ENCODE measurements at places on chromosomes 1 and 21. TPM values are rescaled to one million over a fixed set of nuclear protein-coding genes. Genes with fewer than 3 reads are reported as not detected.

- H3K27me3 ChIP-seq = no peaks in the 10 kb centered on the region
- H3K4me3 ChIP-seq = no peak overlapping the region
- no peak overlapping the region for H3K27ac ChIP-seq
- H3K4me1 ChIP-seq = no peaks in the 10 kb centered on the region
- DNase-seq = no peak
Measured at GRCh38 chr1:98205291-98206017, 284.6 kb upstream of the DPYD start.

DNA sequence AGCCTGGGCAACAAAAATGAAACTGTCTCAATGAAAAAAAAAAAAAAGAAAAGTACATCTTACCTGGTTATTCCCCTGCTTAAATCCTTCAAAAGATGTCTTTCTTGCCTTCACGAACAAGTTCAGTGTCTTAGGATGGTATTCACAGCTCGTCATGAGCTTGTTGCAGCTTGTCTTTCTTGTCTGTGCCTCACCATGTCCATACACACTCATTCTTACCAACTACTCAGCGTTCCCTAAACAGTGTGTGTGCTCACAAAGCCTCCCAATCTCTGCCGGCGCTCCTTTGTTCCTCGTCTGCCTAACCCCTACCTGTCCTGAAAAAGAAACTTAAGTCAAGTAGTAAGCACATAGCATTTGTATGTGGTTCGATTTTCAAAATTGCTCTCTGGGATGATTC is 31.1 kb downstream of the UBE4B start:
- H3K27me3 ChIP-seq = no peaks in the 10 kb centered on the region
- peaks cover 10% of the 10 kb centered on the region for H3K36me3 ChIP-seq
- peaks cover 25% of the 10 kb centered on the region for H3K4me1 ChIP-seq
- no peak overlapping the region for H3K4me3 ChIP-seq
- H3K27ac ChIP-seq = no peak overlapping the region

DNA sequence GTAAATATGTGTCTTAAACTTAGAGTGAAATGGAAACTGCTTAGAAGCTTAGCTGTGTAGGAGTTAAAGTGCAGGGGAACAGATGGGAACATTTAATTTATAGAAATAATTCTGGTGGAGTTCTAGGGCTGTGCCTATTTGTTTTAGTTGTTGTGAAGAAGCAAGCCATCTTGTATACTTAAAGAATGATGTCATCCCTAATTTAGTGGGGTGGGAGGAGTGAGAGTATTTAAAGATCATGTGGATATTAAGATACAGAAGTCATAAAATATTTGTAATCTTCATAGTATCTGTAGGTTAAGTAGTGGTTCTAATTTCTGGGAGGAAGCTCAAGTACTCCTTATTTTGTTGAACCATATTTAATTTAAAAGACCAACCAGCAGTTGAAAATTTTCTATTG is 41.5 kb downstream of the BACH1 start:
- H3K4me3 ChIP-seq = no peak overlapping the region
- no peak overlapping the region for H3K27ac ChIP-seq
- DNase-seq = no peak
- H3K36me3 ChIP-seq = peaks cover 25% of the 10 kb centered on the region
- H3K27me3 ChIP-seq = no peaks in the 10 kb centered on the region

DNA sequence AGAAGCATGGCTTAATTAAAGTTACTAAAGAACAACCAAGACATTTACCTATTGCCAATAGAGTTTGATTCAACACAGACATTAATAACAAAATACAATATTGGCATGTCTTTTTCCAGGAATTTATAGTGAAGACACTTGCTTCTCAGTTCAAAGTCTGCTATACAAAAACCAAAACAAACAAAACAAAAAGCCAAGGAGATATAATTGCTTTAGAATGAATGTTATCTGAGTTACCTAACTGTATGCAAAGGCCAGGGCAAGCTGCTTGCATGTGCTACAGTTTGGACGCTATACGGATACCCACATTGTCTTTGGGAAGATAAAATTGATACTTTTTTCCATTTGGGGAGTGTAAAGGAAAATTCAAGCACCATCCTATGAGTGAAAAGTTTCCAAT is 13.6 kb downstream of the FMO5 start:
- peaks cover 5% of the 10 kb centered on the region for H3K36me3 ChIP-seq
- H3K27me3 ChIP-seq = no peaks in the 10 kb centered on the region
- no peak for DNase-seq
- H3K4me1 ChIP-seq = peaks cover 38% of the 10 kb centered on the region

- no peak for DNase-seq
- H3K36me3 ChIP-seq = no peaks in the 10 kb centered on the region
- no peaks in the 10 kb centered on the region for H3K4me1 ChIP-seq
- H3K4me3 ChIP-seq = no peak overlapping the region
- no peak overlapping the region for H3K27ac ChIP-seq
Measured at GRCh38 chr1:164310166-164310565, 248.8 kb upstream of the PBX1 start.

DNA sequence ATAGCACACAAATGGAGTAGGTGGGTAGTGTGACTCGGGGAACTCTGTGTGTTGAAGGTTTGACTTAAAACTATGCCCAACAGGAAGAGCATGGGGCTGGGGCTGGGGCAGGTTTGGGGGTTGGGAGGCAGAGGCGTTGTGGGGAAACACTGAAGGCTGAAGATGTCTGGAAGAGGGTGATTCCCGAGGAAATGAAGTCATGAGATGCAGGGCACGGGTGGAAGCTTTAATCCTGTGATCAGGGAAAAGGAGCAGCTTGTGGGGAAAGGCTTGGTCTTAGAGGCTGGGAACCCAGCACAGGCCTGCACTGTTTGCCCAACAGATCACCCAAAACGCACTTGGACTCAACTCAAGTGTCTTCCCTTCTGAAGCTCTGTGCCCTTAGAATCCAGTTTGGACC is 26.6 kb upstream of the CTBS start:
- peaks cover 2% of the 10 kb centered on the region for H3K27me3 ChIP-seq
- DNase-seq = no peak
- H3K4me3 ChIP-seq = no peak overlapping the region
- H3K36me3 ChIP-seq = peaks cover 26% of the 10 kb centered on the region
- no peak overlapping the region for H3K27ac ChIP-seq

The ASCL5 gene
- polyA plus RNA-seq = not detected

- peaks cover 1% of the 10 kb centered on the region for H3K4me1 ChIP-seq
- no peak for DNase-seq
- no peak overlapping the region for H3K4me3 ChIP-seq
- no peaks in the 10 kb centered on the region for H3K36me3 ChIP-seq
- no peak overlapping the region for H3K27ac ChIP-seq
Measured at GRCh38 chr21:17427831-17428483, 84.9 kb upstream of the CXADR start.

The PAQR7 gene
- polyA plus RNA-seq = 0.15 TPM

The NES gene
- not detected for polyA plus RNA-seq

DNA sequence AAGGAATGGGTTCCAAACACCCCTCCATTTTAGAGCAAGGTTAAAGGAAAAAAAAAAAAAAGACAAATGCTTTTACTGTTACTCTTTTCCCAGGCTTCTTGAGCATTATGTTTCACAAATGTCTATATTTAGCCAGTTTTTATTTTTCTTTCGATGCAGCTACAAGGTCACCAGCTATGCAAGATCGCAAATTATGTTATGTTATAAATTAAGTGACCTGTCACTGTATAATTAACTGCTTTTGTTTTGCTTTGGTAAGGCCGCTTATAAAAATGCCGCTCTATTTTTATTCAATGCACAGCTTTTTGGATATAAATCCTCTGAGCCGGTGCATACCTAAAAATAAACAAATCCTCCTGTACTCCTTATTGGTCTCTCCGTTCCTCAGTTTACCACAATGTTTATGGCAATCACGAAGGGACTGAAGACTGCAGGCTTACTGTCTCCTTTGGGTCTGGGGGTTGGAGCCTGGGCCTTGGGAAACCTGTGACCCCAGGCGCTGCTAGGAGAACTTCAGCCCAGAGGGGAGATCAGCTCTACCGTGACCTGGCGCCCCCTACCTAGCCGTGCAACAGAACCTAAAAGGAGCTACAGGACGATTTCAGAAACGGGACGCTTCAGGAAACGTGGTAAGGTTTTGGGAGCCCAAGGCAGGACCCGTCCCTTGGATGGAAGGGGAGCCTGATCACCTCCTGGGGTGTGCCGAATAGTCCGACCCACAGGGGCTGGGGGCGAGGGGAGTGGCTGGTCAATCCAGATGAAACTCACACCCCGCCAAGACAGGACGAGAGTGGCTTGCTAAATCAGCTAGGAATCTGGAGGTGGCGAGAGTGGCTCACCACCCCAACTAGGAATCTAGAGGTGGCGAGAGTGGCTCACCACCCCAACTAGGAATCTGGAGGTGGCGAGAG is 101.2 kb upstream of the CD55 start:
- no peak for DNase-seq
- no peak overlapping the region for H3K4me3 ChIP-seq
- H3K27me3 ChIP-seq = no peaks in the 10 kb centered on the region
- H3K27ac ChIP-seq = no peak overlapping the region
- H3K4me1 ChIP-seq = peaks cover 32% of the 10 kb centered on the region
- no peaks in the 10 kb centered on the region for H3K36me3 ChIP-seq

GRCh38 chr21:8988696-8989095 is 1532.7 kb upstream of the TPTE start:
- H3K36me3 ChIP-seq = peaks cover 5% of the 10 kb centered on the region
- H3K4me1 ChIP-seq = no peaks in the 10 kb centered on the region
- peaks cover 24% of the 10 kb centered on the region for H3K27me3 ChIP-seq
- peak overlapping the region; percentile 14 for H3K4me3 ChIP-seq

The KRTAP10-12 gene
- polyA plus RNA-seq = not detected

The WDR64 gene
- polyA plus RNA-seq = 0.41 TPM

GRCh38 chr1:53316766-53317581 is 10.9 kb downstream of the LRP8 start:
- no peak overlapping the region for H3K27ac ChIP-seq
- peaks cover 28% of the 10 kb centered on the region for H3K4me1 ChIP-seq
- H3K36me3 ChIP-seq = no peaks in the 10 kb centered on the region
- no peak overlapping the region for H3K4me3 ChIP-seq
- no peak for DNase-seq

DNA sequence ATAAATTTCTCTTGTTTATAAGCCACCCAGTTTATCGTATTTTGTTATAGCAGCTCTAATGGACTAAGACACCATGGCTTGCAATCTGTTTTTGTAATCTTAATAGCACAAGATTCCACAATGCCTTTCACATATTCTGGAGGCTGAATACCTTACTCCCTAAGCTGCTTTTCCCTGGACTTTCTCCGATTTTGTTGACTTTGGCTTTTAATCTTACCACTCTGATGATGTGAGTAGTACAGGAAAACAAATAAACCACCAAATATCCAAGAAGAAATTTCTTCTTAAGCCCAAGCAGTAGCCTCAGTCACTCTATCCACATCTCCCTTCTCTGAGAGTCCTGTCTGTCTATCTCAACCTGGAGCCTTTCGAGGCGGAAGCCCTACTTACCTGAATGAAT is 838.6 kb downstream of the LTN1 start:
- no peaks in the 10 kb centered on the region for H3K27me3 ChIP-seq
- H3K27ac ChIP-seq = no peak overlapping the region
- DNase-seq = no peak
- H3K36me3 ChIP-seq = no peaks in the 10 kb centered on the region
- H3K4me3 ChIP-seq = no peak overlapping the region

DNA sequence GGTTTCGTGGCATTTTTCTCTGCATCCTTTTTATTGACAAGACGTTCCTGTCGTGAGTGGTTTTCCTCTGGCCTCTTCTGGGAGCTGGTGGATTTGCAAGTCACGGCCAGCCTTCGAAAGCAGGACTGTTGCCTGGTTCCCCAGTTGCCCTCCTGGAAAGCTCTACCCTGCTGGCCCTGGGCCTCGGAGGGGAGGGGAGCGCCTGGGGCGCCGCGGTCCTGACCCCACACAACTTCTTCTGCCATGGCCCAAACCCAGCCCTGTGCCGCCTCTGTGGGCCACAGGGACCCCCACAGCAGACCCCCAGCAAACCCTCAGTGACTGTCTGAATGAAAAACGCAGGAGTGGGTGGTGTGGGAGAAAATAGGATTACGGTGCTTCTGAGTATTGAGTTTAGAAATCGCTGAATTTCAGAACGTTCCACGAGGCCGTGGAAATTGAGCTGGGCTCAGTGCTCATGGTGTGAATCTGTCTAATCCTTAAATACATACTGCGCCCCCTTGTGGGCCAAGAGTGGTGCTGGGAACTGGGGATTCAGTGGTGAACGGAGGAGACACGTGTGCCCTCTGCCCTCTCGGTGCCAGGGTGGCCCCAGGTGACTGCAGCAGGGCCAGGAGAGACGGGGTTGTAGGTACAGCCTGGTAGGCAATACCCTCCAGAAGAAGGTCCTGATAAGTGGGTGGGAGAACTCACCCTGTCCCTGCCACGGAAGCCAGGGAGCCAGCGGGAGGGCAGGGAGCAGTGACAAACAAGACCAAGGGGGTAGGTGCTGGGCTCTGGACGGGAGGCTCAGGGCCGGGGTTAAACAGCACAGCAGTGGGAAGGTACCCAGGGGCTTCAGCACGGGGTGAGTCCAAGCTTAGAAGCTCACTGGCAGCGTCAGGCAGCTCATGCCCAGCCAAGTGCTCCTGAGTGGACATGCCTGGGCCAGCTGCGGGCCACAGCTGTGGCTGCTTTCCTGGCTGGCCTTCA is 101.2 kb upstream of the COL6A1 start:
- peaks cover under 1% of the 10 kb centered on the region for H3K4me1 ChIP-seq

DNA sequence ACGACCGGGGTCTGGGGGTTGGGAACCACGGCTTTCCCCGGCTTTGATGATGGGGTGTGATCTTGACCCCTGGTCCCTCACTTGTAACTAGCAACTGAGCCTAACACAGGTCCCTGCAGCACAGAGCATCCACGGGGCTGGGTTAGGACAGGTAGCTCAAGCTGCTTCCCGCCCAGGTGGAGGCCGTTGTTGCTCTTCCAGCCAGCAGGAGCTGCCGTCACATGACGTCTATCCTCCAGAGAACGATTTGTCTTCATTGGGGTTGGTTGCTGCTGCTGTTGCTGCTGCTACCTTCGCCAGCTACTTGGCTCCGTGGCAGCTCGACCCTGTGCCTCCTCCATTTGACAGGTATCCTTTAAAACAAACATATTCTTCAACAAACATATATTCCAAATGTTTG is 74.3 kb upstream of the ADAR start:
- H3K27me3 ChIP-seq = peaks cover 4% of the 10 kb centered on the region
- H3K4me1 ChIP-seq = no peaks in the 10 kb centered on the region
- no peak overlapping the region for H3K27ac ChIP-seq
- DNase-seq = no peak
- H3K36me3 ChIP-seq = no peaks in the 10 kb centered on the region

The LCE1C gene
- polyA plus RNA-seq = not detected

The HMGCS2 gene
- polyA plus RNA-seq = not detected

- H3K4me3 ChIP-seq = peak overlapping the region; percentile 89
- peaks cover 22% of the 10 kb centered on the region for H3K36me3 ChIP-seq
- peak; percentile 75 for DNase-seq
- H3K27ac ChIP-seq = peak overlapping the region; percentile 95
Measured at GRCh38 chr1:30732277-30732996, 9.1 kb upstream of the MATN1 start.

All from naive B cell (primary cell).